ENCODE measurements at places on chromosomes 13 and 19.

DNA sequence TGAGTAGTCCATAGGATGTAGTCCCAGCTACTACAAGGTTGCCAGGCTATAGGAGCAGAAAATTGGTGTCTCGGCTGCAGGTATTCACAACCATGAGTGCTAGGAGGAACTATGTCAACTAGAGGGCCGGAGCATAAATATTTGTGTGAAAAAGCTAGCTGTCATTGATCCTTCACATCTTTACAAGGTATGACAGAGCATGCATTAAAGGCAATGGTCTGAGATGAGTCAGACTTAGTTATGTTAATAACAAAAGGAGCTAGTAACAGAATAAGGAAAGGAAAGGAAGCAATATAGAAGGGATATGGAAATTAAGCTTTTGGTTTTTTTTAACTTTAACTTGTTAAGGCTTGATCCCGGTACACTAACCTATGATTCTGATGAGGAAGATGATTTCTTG lies 40.9 kb upstream of the PSG9 start:
- DNase-seq = no peak

GRCh38 chr19:34975056-34975455 lies 11.0 kb upstream of the ZNF792 start:
- no peak for DNase-seq

GRCh38 chr13:24361113-24361512 lies 51.7 kb downstream of the C1QTNF9 start:
- no peak for DNase-seq

- DNase-seq = no peak
These were observed 6.9 kb downstream of the CACNG7 start for GRCh38 chr19:53916004-53916403.

DNA sequence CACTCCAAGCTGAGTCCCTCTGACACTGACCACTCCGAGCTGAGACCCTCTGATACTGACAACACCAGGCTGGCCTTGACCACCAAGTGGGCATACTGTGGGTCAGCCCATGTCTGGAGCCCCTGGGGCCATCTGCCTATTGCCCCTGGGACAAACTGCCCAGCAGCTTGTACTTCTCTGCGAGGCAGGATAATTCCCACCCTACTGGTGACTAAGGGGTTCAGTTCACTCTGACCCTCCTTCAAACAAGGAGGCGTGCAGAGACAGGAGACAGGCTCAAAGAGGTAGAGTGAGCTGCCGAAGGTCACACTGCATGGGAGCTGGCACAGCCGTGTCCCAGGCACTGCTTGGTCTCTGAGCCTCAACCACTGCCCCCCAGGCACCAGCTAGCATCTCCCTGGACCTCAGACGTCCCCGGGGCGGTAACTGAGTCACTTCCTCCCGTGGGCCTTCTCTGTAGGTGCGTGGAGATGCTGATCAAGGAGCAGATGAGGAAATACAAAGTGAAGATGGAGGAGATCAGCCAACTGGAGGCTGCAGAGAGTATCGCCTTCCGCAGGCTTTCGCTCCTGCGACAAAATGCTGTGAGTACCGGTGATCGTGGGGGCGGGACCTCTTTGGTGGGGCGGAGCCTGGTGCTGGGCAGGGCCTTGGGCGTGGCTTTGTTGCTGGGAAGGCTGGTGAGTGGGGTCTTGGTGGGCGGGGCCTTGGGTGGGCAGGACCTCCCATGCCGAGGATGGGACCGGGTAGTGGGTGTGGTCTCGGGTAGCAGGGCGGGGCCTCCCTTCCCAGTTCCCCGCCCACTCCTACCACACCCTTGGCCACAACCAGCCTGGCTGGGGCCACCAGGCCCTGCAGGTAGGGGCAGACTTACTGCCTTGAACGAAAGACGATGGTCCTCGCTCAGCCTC lies 5.8 kb upstream of the USE1 start:
- DNase-seq = peak; percentile 19

DNA sequence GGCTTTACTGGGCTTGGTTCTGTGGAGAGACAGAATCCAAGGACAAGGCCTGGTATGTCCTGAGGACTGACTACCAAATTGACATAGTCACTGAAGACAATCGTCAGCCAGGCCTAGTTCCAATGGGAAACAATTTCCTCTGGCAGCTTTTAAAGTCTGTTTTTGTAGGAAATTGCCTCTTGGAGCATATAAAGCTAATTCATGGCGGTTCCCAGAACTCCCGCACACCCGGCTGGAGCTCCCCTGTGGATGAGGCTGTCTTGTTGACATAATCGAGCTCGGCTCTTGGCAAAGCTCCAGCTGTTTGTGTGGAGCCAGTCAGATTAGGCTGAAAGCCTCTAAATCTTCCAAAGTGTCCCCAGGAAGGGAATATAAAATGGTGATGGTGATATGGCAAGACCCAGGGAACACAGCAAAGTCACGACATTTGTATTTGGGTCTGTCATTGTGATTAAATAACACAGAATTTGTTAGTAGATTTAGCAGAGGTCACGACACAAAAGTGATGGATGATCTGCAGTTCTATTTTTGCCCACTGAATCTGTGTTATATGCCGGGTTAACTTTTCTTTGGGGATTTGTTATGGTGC lies 395.0 kb downstream of the PCDH9 start:
- no peak for DNase-seq

GRCh38 chr13:112979406-112979902 lies 10.4 kb downstream of the MCF2L start:
- DNase-seq = no peak

DNA sequence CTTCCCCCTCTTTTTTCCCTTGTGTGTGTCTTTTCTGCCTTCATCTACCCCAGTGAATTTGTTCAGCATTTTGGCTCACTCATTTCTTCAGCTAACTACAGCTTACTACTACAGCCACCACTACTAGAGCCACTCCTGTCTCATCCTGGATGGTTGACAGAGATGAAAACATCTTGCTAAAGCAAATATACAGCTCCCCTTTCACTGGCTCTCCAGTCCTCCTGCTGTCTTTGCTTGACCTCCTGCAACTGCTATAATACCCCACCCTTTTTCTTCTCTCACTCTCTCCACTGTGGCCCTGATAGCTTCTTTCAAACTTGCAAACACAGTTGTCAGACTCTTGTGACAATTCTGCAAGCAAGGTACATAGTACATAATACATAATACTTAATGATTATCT lies 523.6 kb downstream of the DCT start:
- no peak for DNase-seq

GRCh38 chr13:111411919-111412650 lies 91.6 kb downstream of the TEX29 start:
- no peak for DNase-seq

DNA sequence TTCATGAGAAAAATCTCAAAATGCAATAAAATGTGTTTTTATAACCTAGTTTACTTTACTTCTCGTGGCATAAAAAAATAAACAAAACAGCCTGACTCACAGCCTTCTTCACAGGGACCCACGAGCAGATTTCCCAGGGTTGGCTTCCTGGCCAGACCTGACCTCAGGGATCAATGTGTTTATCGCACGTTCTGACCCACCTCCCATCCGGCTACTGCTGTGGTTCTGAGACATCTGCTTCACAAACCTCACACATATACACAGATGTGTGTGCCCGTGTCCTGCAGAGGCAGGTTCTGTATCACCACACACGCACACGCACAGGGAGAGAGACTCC lies 118.3 kb downstream of the COL4A2 start:
- DNase-seq = no peak

- DNase-seq = no peak
These were observed at the start of gene SLC10A2 for GRCh38 chr13:103066079-103066780. Gene SLC10A2, minus strand, starts transcription at chr13:103066417. Its CDS starts 168 bp downstream, at chr13:103066249.

DNA sequence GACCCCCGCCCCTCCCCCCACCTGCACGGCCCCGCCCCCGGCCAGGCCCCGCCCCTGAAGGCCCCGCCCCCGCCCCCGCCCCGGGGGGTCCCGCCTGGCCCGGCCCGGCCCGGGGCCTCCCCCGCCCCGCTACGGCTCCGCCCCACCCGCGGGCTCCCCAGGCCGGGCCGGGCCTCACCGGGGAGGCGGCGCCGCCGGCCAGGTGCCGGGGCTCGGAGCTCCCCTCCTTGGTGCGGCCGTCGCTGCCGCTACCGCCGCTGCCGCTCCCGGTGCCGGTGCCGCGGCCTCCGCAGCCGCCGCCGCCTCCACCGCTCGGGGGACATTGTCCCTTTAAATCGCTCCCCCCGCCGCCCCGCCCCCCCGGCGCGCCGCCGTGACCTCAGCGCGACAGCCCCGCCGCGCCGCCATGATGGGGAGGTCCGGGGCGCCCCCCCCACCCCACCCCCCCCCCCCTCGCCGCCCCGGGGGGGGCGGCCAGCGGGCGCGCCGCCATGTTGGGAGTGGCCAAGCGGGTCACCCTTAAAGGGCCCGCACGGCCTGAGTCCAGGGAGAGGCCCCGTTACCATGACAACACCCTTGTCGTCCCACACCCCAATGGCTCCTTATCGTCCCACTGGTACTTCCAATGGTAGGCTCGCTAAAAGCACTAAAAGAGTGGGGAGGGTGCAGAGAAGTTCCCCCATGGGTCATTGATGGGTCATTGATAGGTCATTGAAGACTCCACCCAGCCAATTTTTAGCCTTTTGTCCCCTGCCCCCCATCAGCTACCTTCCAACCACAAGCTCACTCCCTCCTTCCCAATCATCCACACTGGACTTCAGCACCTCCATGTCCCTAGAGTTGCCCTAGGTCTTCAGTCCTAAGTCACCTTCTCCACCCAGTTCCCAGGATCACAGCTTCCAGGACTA lies at the start of gene WIZ:
WIZ (minus strand) TSS at position 337 of the 908 bp plus-strand sequence. CDS start 1,649 bp downstream, outside the sequence.
- peak; percentile 77 for DNase-seq

DNA sequence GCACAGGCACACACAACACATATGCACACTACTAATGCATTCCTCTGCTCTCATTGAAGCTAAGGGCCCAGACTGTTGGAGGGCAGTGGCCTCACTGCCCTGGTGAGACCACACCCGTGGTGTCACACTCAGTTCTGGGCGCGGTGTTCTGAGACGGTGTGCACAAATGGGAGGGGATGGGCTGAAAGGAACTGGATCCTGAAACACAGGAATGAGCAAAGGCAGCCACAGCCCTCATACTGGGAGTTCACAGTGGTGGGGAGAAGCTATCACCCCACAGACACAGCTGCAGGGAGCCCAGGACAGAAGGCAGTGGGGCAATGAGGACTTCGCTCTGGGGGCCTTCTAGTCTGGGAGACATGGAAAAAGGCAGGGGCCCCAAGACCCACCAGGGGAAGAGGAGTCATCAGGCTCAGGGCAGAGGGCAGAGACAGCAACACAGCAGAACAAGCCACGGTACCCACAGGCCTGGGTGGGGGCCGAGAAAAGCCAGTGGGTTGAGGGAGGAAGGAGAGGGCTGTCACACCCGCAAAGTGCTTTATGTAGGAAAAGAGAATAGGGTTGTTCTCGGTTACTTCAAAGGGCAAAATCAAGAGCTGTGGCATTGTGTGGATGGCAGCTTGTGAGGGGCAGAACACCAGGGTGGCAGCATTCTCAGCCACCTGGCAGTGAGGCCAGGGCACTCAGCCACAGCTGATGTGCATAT lies 75.4 kb upstream of the GPR183 start:
- DNase-seq = no peak

- no peak for DNase-seq
These were observed 16.9 kb downstream of the DPY19L3 start for GRCh38 chr19:32422435-32422834.

DNA sequence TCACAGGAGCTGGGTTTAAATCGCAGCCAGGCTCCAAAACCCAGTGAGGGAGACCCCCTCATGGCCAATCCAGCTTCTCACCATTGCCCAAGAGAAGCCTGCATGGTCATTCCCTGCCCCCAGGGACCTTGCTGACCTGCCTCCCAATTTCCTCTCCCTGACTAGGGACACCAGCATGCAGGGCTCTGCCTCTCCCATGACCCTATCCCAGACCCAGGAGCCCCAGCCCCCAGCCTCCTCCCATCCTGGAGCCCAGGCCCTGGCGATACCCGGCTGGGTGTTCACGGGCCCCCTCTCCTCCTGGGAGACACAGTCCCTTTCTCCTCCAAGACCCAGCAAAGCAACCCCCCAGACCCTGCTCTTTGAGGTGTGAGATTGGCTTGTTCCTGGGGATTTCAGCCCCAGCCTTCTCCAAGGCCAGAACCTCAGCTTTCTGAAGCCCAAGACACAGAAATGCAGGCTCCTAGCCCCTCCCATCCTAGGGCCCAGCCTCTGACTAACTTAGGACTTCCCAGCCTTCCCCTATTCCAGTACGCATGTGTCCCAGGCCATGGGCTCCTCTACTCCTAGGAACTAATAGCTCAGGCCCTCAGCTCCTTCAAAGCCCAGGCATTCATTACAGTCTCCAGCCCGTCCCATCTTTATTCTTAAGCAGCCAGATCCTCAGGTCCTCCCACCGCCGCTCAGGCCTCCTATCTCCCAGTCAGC lies 1.1 kb downstream of the GYS1 start:
- DNase-seq = peak; percentile 89

DNA sequence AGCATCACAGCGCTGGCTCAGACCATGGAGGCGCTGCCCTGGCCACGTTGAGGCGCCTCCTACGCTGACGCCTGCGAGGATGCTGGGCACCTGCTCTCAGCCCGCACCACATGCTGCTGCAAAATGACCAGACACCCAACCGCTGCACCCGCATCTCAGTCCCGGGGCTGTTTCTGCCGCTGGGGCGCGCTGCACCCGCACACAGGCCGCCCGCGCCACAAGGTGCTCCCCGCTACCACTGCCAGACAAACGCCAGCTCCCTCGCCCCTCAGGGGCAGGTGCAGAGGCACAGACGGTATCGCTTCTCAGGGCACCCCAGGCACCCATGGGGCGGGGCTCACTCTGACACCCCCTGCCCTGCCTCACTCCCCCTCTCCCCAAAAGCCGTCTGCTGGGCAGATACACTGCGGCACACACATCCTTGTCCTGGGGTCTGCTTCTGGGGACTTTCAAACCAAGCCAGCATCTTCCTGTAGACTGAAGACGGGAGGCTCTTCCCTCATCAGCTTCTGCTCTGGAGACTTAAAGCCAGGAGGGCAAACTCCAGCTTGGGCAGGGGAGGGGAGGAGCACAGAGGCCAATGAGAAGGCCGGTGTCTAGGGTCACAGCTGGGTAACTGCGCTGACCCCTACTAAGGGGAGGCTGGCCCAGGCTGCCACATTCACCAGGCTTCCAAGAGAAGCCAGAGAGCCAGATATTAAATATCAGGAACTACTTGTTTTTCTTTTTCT lies 16.3 kb downstream of the CHERP start:
- no peak for DNase-seq

DNA sequence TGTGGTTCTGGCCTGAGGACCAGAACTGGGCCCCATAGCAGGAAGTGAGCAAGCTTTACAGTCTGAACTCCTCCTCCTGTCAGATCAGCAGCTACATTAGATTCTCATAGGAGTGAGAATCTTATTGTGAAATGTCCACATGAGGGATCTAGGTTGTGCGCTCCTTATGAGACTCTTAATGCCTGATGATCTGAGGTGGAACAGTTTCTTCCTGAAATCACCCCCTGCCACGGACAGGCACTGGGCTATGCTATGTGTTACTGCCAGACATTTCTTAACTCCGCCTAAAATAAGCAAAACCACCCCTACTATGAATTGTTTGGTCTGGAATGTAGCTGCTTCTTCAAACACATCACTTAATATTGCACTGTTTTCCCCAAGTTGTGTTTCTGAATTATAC lies 4.6 kb downstream of the FBXL3 start:
- no peak for DNase-seq

GRCh38 chr13:113819731-113820715 lies 43.9 kb downstream of the GAS6 start:
- DNase-seq = no peak

Measured in RKO (cell line).